ENCODE measurements at places on chromosomes 6 and 20.

DNA sequence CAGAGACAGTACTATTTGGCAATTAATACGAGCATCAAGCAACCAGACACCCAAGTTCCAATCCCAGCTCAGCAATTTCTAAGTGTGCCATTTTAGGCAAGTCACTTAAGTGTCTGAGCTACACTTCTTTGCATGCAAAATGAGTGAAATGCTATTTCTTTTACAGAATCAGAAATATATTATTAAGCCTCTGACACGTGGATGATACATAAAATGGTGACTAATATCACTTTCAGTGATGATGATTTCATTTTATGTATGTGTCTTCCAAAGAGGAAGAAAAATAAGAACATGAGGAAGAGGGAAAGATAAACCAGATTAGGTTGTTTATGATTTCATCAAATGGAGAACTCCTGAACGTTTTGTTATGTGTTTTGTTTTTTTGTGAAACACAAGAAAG is 158.6 kb downstream of the TSHZ2 start:
- no peak for DNase-seq

GRCh38 chr20:3924304-3925112 is 35.3 kb downstream of the PANK2 start:
- no peak for DNase-seq

DNA sequence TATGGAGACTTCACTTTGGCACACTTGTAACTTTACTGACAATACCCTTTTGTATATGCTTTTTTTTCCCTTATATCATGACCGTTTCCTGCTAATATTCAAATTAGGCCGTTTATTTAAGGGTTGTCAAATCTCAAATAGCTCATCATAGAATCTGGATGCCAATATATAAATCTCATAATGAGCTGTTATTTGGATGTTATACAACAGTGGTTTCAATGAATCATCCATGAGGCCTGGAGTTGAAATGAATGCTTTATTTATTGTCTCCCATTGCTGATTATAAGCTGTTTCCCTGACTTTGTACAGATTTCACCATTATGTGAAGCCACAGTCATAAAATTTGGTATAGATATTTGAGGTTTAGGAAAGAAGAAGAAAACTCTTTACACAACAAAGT is 256.1 kb downstream of the PLCB1 start:
- DNase-seq: peak; percentile 80

- no peak for DNase-seq
These were observed 23.8 kb downstream of the PHACTR2 start for GRCh38 chr6:143701349-143702234.

GRCh38 chr6:63355632-63356031 is 35.8 kb upstream of the LGSN start:
- no peak for DNase-seq

GRCh38 chr6:11177271-11177670 is 55.2 kb downstream of the NEDD9 start:
- DNase-seq: no peak

DNA sequence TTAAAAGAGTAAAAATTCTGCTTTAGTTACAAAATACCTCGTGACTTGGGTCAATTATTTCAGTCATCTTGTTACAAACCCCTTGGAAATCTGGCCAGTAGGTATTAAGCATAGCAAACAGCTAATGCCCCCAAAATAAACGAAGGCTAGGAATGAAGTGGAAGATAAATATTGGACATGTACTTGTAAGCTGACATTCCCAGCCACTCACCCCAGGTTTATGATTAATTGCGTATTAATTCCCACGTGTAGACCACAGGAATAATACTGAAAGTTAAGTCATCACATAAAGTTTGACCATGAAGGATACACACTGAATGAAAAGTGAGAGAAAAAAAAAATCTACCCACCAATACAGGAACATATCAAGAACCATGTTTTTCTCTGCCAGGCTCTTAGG is 936.5 kb upstream of the ADGRB3 start:
- no peak for DNase-seq

GRCh38 chr20:58366866-58367265 is 22.2 kb upstream of the VAPB start:
- DNase-seq: no peak

GRCh38 chr6:39347906-39348585 is 25.5 kb upstream of the KCNK16 start:
- DNase-seq: peak; percentile 20

DNA sequence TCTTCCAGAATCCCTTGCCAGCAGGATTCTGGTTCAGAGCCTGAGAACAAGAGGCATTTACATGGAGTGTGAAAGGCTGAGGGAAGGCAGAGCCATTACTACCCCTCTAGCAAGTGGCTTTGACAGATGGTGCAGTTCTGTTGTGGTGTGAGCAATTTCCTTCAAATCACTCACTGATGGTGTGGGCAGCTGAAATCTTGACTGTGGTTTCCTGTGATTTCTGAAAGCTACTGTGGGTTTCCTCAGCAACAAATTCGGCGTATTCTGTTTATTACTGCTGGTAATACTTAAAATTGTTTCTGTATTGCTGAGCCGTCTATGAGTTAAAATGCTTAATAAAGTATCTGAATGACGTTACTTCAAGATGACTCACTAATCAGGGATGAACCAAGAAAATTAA is 181.5 kb upstream of the TCF21 start:
- peak; percentile 94 for DNase-seq

- DNase-seq: no peak
These were observed 11.4 kb downstream of the RMND1 start for GRCh38 chr6:151440498-151440897.

GRCh38 chr20:8226106-8226505 is 94.0 kb downstream of the PLCB1 start:
- no peak for DNase-seq

GRCh38 chr6:109060571-109060970 is 34.1 kb downstream of the SESN1 start:
- no peak for DNase-seq

- no peak for DNase-seq
These were observed 75.0 kb downstream of the NOL4L start for GRCh38 chr20:32510120-32510600.

GRCh38 chr6:98416027-98416426 is 418.3 kb upstream of the POU3F2 start:
- no peak for DNase-seq

DNA sequence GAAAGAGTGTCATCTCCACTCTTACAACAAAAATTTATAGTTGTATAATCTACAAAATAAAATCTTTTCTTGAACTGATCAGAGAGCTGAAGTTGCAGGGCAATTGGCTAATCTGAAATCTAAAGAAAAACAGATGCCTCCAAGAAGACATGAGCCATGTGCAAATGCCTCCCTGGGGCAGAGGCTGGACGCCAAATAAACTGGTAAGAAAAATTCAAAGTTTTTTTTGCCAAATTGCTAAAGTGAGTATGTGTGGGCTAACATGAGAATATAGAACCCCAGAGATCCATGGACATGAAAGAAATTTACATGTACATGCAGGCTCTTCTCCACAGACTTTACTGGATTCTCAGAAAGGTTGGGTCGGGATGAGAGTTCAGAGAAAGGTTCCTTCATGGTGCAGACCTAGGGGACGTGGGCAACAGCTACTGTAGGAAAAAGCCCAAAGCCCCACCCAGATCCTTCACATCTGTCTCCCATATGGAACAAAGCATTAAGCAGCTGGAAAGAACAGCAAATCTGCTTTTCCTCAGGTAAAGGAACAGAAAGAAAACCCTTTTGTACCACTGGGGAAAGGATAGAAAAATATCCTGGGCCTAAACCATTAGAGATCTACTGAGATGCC is 90.5 kb upstream of the SIRPG start:
- DNase-seq: no peak

- no peak for DNase-seq
These were observed 42.9 kb upstream of the ZFP64 start for GRCh38 chr20:52234302-52235045.

GRCh38 chr6:156779206-156780094 is 2.3 kb downstream of the ARID1B start:
- DNase-seq: no peak

- no peak for DNase-seq
These were observed 108.6 kb upstream of the MRPS10 start for GRCh38 chr6:42326248-42326647.

DNA sequence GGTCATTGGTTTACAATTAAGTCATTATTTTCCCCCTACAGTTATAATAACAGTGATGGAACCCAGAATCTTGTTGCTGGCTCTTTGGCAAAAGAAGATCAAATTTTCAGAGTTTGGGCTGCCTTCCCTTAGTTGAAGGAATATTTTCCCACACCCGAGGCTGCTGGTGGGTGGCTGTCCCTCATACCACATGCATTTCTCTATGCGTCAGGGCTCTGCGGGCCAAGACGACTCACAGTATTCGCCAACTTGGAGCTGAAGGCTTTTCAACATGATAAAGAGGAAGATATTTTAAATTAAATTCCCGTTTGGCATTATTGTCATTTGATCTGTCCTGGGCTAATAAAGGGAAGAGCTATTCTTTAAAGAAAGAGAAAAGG is 102.2 kb upstream of the SASH1 start:
- DNase-seq: peak; percentile 14

DNA sequence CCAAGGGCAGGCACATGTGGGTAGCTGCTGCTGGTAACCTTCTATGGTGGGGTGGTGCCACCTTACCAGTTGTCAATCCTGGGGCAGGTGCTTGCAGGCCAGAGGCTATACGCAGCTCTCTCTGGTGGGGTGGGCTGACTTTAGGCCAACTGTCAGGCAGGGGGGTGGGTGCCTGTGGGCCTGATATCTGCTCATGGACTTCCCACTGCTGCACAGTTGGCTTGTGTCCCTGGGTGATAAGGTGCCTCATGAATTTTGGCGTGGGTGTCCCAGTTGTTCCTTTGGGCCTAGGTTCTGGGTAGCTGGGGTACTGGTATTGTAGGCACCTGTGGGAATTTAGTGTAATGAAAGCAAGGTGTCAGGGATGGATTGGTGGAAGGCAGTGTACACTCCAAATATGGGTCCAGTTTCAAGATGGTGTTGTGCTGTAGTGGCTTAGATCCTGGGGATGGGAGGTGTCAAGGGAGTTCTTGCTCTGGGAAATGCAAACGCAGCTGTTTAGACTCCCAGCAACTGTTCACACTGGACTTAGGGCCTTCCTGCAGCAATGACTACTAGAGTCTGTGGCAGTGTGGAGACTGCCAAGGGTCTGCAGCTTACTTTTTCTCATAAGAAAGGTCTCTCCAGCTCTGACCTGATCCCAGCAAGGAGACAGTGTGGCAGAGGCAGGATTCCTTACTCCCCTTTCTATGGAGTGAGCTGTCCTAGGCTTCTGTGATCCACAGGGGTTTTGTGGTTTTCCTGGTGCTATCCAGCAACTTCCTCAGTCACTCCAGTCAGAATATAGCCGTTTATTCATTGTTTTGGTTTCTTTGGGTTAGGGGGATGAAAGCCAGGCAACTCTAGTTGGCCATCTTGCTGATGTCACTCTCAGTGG is 128.2 kb downstream of the CRYBG1 start:
- no peak for DNase-seq

GRCh38 chr20:54284928-54285704 is 77.2 kb downstream of the PFDN4 start:
- no peak for DNase-seq

DNA sequence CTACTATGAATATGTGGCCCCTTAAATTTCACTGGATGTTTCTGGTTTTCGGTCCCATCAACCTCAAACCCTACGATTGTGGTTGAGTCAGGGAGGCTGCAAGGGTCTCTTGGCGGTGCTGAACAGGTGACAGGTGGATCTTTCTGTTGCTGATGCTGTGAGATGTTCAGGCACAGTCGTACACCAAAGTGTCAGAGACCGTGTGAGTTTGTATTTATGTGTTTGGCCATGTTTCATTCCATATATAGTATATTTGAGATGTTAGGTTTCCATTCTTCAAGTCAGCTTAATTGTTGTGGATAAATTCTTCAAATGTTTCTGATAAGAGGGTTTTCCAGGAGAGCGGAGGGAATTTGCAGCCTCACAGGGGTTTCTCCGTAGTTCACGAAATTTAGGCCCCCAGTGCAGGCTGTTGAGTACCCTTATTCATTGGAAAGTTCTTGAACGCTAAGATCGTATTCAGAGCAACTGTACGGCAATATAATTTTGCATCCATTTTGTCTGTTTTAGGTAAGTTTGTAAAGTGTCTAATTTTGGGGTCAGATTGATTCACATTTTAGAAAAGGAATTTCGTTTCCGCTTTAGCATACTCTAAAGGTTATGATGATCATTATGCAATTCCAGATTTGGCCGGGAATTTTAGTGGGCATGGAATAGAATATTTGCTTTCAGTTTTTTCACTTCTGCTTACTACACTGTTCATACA is 1.2 kb downstream of the TAB2 start:
- DNase-seq: no peak

GRCh38 chr6:31203345-31203979 is 33.0 kb upstream of the POU5F1 start:
- peak; percentile 19 for DNase-seq

DNA sequence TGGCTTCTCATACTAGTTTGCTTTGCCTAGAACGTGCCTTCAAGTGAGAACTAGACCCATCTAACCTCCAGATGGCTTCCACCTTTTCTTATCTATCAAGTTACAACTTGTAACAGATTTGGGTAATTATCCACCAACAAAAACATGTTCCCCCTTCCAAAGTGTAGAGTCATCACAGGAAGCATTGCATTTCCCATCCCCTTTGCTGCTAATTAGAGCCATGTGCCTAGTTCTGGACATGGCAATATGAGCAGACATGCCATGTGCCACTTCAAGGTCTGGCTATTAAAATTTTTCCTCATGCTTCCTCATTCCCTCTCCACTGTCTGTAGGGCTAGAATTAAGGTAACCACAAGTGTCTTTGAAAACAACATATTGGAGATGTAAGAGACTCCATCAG is 814.4 kb downstream of the TENT5A start:
- no peak for DNase-seq

DNA sequence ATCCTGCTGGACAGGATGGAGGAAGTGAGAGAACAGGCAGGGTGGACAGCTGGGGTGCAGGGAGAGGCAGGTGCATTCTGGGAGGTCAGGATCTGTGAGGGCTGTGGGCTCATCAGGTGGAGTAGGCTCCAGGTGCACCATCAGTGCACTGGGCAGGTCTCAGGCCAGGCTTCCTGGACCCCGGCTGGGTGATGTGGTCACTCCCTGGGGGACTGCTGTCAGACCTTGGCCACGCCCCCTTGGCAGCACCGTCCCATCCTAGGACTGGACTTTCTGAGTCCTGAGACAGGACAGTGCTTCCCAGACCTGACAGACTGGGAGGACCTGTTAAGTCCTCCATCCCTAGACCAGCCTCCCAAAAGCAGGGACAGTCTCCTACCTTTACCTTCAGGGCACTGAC is 626.7 kb upstream of the DEFB115 start:
- DNase-seq: no peak

DNA sequence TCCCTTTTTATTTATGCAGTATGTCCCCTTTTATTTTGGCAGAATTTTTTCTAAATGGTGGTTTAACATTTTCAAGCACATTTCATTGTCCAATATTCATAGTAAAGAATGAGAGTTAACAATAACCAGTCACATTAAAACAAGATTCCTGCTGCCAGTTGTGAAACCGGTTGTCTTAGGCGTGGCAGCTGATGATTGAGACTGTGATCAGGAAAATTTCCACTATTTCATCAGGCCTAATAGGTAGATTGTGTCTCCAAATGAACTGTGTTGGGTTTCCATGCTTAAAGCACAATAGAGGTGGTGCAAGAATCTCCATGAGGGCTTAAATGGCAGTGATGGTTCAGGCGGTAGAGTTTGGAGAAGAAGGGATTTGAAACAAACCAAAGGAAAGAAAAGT is 15.3 kb downstream of the PRDM1 start:
- DNase-seq: no peak

Data from fibroblast of skin of left quadriceps (primary cell).